Mesothelial cell of epicardium (in vitro differentiated cells): ENCODE measurements at places on chromosomes 2 and 18.

GRCh38 chr2:130154773-130155765, 10.2 kb upstream of the CCDC74B start:
- no peak for DNase-seq
- H3K4me1 ChIP-seq = no peaks in the 10 kb centered on the region
- peaks cover 8% of the 10 kb centered on the region for H3K36me3 ChIP-seq
- no peak overlapping the region for H3K27ac ChIP-seq
- H3K4me3 ChIP-seq = no peak overlapping the region

DNA sequence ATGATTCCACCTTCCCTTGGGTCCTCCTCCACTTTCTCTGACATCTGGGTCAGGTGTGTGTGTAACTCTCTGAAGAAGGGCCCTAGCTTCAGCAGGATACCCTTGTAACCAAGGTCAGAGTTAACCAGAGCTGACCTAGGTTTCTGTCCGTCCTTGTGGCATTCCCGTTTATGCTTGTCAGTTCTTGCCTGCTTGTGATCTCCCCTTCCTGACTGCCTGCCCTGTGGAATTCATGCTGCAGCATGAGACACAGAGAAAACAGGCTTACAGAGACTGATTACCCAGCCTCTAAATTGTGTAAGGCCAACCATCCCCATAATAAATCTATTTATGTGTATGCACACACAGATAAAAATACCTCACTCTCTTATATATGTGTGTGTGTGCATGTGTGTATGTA, 22.8 kb downstream of the NXPH2 start:
- peaks cover 32% of the 10 kb centered on the region for H3K4me1 ChIP-seq
- peaks cover 16% of the 10 kb centered on the region for H3K36me3 ChIP-seq
- H3K27me3 ChIP-seq = no peaks in the 10 kb centered on the region
- no peak overlapping the region for H3K4me3 ChIP-seq

DNA sequence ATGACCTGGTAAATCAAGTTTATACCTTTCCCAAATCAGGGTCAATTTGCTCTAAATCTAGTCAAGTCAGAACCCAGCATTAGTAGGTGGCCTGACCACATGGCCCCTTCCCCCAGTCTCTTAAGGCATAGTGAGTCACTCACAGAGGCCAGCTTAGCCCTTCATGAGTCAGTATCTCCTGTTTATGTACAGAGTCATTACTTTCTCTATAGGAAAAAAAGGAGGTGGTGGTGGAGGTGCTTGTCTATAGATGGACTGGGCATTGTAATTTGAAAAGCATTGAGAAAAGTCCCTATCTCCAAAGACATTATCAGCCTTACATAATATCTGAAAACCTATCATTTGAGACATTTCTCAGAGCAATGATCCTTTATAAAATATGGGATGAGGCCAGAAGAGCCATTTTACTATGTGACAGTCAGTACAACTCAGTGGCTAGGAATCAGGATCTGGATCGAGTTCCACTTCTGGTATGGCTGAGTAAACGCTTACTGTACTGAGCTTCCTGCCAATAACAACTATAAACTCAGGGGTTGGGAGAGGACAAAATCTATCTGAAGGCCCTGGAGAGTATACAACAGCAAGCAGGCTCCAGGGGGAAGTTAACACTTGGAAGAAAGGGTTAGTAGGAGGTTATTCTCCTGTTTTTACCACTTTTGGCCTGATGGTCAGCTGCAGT, 22.5 kb upstream of the SIGLEC15 start:
- peaks cover 14% of the 10 kb centered on the region for H3K36me3 ChIP-seq
- no peak overlapping the region for H3K27ac ChIP-seq
- peaks cover 6% of the 10 kb centered on the region for H3K4me1 ChIP-seq

DNA sequence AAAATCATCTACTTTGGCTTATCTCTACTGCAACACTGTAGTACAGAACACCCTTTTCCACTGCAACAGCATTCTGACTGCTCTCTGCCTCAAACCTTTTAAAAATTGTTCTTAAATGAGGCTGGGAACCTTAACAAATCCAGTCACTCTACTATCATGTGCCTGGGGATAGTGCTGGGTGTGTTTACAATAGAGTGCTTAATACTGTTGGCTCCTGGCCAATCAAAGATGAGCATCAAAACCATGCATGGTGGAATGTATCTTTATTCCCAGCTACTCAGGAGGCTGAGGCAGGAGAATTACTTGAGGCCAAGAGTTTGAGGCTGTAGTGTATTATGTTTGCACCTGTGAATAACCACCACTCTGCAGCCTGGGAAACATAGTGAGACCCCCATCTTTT, 7.4 kb downstream of the ANKAR start:
- no peak for DNase-seq
- peaks cover 24% of the 10 kb centered on the region for H3K36me3 ChIP-seq
- H3K27ac ChIP-seq = no peak overlapping the region
- H3K4me3 ChIP-seq = no peak overlapping the region
- H3K27me3 ChIP-seq = no peaks in the 10 kb centered on the region

DNA sequence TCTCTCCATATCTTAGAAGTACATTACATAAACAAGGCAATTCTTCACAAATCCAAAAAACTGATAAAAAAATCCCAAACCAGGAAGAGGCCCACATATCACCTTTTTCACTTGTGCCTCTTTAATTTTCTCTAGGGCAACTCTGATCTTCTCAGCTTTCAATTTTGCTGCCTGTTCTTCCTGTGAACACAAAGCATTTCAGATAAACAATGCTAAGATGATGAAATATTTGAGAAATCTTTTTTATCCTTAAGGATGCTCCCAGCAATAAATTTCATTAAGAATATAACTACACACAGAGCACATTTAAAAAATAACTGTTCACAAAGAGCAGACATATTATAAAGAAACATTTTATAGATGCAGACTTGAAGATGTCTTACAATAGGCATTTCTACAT, 73.4 kb downstream of the RAPH1 start:
- no peak overlapping the region for H3K4me3 ChIP-seq
- no peak for DNase-seq
- H3K36me3 ChIP-seq = peaks cover 10% of the 10 kb centered on the region
- H3K4me1 ChIP-seq = peaks cover 12% of the 10 kb centered on the region

DNA sequence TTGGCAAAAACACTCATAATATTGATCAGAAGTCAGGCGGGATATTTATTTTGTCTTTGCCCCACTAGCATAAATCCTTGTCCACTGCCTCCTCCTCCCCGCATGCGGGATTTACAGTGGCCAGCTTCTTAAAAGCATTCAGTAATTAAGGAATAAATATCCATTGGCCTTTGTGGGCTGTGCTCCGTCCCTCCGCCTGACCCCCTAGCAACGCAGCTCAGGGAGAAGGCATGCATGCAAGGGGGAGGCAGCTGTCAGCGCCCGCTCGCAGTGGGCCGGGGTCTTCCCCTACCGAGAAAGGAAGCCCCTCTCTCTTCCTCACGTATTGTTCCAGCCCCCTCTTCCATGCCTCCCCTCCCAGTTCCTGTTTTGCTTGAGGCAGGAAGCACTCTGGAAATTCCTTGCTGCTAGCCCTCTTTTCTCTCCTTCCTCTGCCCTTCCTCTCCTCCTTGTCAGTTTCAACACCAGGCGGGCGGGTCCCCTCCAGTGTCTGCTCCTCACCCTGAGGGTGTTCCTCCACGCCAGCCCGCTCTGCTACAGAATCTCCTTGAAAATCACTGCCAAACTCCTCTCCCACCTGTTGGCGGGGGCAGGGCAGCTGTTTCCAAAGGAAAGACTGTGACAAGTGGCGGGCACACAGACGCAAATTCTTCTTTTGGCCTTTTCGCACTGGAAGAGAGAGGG, 60.1 kb downstream of the GBX2 start:
- peak overlapping the region; percentile 0 for H3K27ac ChIP-seq
- peak overlapping the region; percentile 30 for H3K4me3 ChIP-seq
- H3K36me3 ChIP-seq = peaks cover 3% of the 10 kb centered on the region
- no peak for DNase-seq
- H3K27me3 ChIP-seq = no peaks in the 10 kb centered on the region
- peaks cover 15% of the 10 kb centered on the region for H3K4me1 ChIP-seq

GRCh38 chr18:39627936-39628335, 2062.3 kb upstream of the CELF4 start:
- no peaks in the 10 kb centered on the region for H3K27me3 ChIP-seq
- peaks cover 26% of the 10 kb centered on the region for H3K4me1 ChIP-seq
- H3K4me3 ChIP-seq = no peak overlapping the region

GRCh38 chr2:71680925-71681324, 227.6 kb downstream of the DYSF start:
- DNase-seq = no peak
- H3K27me3 ChIP-seq = no peaks in the 10 kb centered on the region
- no peak overlapping the region for H3K27ac ChIP-seq
- peaks cover 24% of the 10 kb centered on the region for H3K4me1 ChIP-seq

GRCh38 chr2:191659198-191659597, 18.7 kb upstream of the NABP1 start:
- H3K4me3 ChIP-seq = no peak overlapping the region
- H3K27ac ChIP-seq = no peak overlapping the region
- H3K36me3 ChIP-seq = no peaks in the 10 kb centered on the region
- DNase-seq = no peak

GRCh38 chr2:9737053-9737875, 106.0 kb upstream of the TAF1B start:
- DNase-seq = no peak
- H3K27me3 ChIP-seq = peaks cover 4% of the 10 kb centered on the region
- no peak overlapping the region for H3K27ac ChIP-seq
- no peaks in the 10 kb centered on the region for H3K4me1 ChIP-seq
- H3K4me3 ChIP-seq = no peak overlapping the region
- H3K36me3 ChIP-seq = peaks cover 3% of the 10 kb centered on the region

DNA sequence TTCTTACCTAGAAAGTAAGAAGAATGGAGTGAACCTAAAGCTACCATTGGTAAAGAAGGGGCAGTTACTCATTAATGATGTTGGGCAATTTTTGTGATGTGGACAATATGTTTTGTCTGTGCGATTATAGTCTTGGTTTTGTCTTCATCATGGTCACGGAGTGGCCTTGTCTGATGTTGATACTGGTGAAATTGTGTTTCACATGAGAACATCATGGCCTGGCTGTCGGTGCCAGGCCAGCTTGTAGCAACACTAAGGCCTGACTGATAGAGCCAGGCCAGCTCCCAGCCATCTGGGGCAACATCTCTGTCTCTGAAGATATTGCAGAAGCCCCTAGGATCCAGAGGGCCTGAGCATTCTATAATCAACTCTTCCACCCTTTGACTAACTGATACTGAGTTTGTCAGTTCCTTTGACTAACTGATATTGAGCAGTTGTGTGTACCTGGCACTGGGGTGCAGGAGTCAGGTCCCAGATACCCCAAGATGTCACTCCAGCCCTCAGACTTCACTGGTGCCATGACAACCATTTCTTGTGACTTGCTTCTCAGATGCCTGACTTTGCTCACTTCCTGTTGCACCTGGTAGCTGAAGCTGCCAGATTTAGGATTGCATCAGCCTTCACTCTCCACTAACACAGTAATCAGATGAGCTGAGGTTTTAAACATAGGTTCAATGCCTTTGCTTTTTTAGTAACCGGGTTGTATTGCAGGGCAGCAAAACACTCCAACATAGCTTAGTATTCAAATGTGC, 62.5 kb downstream of the RPIA start:
- no peak overlapping the region for H3K4me3 ChIP-seq
- no peaks in the 10 kb centered on the region for H3K4me1 ChIP-seq
- H3K36me3 ChIP-seq = peaks cover 44% of the 10 kb centered on the region
- no peak overlapping the region for H3K27ac ChIP-seq
- H3K27me3 ChIP-seq = no peaks in the 10 kb centered on the region

GRCh38 chr2:102359527-102359926, 3.9 kb downstream of the IL18R1 start:
- no peaks in the 10 kb centered on the region for H3K36me3 ChIP-seq
- no peak for DNase-seq
- no peak overlapping the region for H3K4me3 ChIP-seq
- H3K4me1 ChIP-seq = peaks cover 6% of the 10 kb centered on the region
- H3K27me3 ChIP-seq = peaks cover 40% of the 10 kb centered on the region
- H3K27ac ChIP-seq = no peak overlapping the region

- no peaks in the 10 kb centered on the region for H3K36me3 ChIP-seq
- H3K27me3 ChIP-seq = no peaks in the 10 kb centered on the region
- H3K4me3 ChIP-seq = no peak overlapping the region
Measured at GRCh38 chr2:236919209-236919608, 166.5 kb upstream of the COPS8 start.

GRCh38 chr18:2994603-2995432, 18.1 kb downstream of the LPIN2 start:
- H3K27me3 ChIP-seq = no peaks in the 10 kb centered on the region
- H3K36me3 ChIP-seq = peaks cover 12% of the 10 kb centered on the region
- H3K27ac ChIP-seq = peak overlapping the region; percentile 14

DNA sequence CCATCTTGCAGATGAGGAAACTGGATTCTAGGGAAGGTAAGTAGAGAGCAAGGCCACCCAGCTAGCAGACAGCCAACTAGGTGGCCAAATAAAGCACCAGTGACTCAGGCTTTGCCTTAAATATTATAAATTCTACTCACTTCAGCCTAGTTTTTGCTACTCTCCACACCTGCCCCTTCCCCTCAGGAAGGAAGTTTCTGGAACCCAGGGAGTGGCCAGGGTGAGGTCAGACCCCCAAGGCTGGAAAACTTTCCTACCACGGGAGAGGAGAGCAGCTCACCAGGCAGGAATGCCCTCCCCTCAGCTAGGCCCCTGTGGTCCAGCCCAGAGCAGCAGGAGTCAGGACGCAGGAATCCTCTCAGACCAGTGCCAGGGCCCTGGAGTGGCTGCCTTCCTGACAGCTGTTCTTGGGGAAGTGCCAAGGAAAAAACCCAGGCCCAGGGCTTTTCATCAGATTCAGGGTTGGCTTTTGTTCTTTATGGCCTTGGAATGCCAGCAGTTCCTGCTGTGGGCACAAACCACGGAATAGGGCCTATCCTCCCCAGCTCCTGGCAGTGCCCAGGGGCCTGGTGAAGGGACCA, 5.1 kb upstream of the PAX8 start:
- no peaks in the 10 kb centered on the region for H3K36me3 ChIP-seq
- no peak overlapping the region for H3K27ac ChIP-seq
- peaks cover 86% of the 10 kb centered on the region for H3K27me3 ChIP-seq
- H3K4me3 ChIP-seq = no peak overlapping the region
- no peak for DNase-seq

- peaks cover 7% of the 10 kb centered on the region for H3K27me3 ChIP-seq
- H3K27ac ChIP-seq = no peak overlapping the region
- H3K36me3 ChIP-seq = no peaks in the 10 kb centered on the region
- H3K4me1 ChIP-seq = peaks cover 12% of the 10 kb centered on the region
- no peak overlapping the region for H3K4me3 ChIP-seq
Measured at GRCh38 chr18:76223403-76223802, 271.6 kb downstream of the ZNF516 start.

- H3K4me3 ChIP-seq = peak overlapping the region; percentile 90
- H3K36me3 ChIP-seq = no peaks in the 10 kb centered on the region
- H3K4me1 ChIP-seq = peaks cover 46% of the 10 kb centered on the region
- peak overlapping the region; percentile 93 for H3K27ac ChIP-seq
- DNase-seq = peak; percentile 60
- no peaks in the 10 kb centered on the region for H3K27me3 ChIP-seq
Measured at GRCh38 chr2:152336119-152336853, 1.3 kb downstream of the FMNL2 start.

- H3K27ac ChIP-seq = no peak overlapping the region
- peaks cover 31% of the 10 kb centered on the region for H3K27me3 ChIP-seq
- DNase-seq = no peak
- no peaks in the 10 kb centered on the region for H3K4me1 ChIP-seq
Measured at GRCh38 chr2:157932480-157933159, 56.5 kb upstream of the ACVR1 start.
